ENCODE measurements at places on chromosomes 16 and 17.

DNA sequence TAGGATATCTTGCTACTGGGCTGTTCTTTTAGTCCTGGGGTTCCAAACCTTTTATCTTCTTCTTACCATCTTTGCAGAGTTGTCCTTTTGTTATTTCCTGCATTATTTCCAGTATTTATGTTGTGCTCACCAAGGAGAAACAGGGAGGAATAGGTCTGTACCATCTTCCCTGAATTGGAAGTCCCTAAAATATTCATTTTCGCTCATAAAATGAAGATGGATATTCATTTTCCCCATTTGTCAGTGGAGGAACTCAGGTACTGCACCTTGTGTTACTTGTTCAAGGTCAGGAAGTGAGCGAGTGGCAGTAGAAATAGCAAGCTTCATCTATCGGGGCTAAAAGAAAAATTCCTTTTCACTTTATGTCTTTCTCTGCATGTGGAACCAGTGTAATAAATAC lies 989.7 kb downstream of the CDH11 start:
- no peak for DNase-seq

DNA sequence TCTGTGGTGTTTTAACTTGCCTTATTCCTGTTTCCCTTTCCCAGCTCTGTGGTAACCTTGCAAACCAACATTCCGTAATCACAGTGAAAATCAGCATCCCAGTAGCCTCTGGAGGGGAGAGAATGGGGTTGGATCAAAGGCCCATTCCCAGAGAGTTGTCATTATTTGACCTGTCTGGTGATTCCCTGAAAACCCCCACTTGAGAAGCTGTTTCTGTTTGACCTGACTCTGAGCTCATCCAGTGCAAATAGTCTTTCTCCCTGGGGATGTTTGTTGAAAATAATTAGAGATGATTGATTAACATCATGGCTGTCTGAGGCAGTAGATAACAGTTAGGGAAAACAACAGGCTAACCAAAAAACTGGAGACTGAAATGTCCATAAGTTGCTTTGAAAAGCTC lies 3.0 kb downstream of the CACNG1 start:
- no peak for DNase-seq

DNA sequence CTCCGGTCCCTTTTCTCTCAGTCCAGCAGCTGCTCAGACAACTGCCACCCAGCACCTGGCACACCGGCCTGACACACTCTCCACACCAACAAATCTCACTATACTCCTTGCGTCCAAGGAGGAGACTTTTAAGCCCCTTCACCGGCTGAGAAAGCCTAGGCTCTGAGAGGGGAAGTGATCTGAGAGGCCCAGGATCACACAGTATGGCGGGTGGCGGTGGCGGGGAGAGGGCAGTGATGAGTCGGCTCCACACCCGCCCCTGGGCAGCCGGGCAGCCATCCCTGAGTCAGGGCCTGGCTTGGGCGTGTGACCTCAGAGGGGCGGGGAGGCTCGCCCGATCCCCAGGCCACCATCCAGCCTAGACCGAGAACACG lies 569 bp downstream of the FLII start:
- peak; percentile 85 for DNase-seq

- DNase-seq: no peak
These were observed 15.5 kb downstream of the RPRML start for GRCh38 chr17:46963571-46963970.

DNA sequence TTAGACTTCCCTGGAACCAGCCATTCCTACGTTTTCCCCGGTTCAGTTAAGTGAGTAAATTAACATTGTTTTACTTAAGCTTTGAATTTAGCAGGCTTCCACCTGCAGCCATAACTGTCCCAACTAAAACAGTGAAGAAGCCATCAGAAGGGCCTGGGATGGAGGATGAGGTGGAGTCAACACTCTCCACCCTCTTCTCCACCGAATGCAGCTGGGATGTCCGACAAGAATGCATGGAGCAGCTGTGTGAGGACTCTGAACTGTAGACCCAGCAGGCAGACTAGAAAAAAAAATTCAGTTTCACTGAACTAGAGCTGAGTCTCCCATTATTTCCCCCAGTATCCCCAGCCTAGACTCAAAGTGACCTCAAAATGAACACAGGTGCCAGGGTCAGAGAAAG lies 114.8 kb downstream of the C16orf95 start:
- DNase-seq: no peak

DNA sequence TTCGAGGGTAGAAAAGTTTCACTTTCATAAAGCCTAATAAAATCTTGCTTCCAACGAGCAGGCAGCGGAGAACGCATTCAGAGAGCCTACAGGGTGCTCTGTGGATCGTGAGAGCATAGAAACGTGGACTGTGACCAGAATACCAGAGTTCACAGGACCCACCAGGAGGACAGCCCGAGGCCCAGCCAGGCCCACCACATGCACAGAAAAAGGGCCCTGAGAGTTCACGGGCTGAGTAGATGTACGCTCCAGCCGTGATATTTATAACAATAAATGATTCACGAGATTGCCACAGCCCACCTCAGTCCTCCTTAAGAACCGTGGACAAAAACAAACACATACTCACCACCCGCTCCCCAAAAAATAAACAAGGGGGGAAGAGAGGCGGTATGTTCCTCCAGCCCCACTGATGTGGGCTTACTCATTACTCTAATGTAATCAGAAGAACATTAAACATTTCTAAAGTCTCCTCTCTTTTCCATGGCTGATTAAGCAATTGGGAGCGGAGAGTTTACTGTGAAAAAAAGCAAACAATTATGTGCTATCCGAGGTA lies 207.2 kb downstream of the C16orf78 start:
- DNase-seq: no peak

GRCh38 chr17:45336390-45337182 lies 19.8 kb upstream of the MAP3K14 start:
- DNase-seq: peak; percentile 13

GRCh38 chr16:83772806-83773205 lies 35.0 kb upstream of the HSBP1 start:
- no peak for DNase-seq

DNA sequence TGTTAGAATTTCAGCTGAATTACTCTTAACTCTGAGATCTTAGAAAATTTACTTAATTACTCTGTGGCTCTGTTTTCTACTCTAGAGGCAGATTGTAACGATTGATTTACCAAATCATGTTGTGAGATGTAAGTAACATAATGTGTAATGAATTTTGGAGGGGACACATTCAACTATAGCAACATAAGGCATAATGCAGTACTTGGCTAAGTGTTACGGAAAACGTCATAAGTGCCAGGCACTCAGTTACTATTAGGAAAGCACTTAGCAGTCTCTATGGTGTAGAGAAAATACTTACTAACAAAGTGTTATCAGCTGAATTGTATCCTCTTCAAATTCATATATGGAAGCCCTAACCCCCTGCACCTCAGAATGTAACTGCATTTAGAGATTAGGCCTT lies 40.6 kb upstream of the CDH8 start:
- no peak for DNase-seq

DNA sequence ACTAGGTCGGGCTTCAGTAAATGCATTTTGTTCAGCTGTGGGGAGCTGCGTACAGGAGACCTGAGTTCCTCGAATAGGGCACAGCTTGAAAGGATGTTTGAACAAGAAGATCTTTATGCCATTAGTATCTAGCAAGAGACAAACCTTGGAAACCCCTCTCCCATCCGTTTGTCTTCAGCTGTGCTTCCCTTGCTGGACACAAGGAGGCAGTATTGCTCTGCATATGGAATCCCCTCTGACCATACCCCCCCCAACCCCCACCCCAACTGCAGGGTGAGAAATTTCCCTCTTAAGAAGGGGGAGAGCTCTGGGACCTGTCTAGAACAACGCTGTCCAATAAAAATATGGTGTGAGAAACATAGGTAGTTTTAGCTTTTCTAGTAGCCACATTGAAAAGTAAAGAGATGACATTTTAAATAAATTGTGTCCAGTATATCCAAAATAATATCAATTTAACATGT lies 1.6 kb downstream of the MRM1 start:
- DNase-seq: peak; percentile 86

DNA sequence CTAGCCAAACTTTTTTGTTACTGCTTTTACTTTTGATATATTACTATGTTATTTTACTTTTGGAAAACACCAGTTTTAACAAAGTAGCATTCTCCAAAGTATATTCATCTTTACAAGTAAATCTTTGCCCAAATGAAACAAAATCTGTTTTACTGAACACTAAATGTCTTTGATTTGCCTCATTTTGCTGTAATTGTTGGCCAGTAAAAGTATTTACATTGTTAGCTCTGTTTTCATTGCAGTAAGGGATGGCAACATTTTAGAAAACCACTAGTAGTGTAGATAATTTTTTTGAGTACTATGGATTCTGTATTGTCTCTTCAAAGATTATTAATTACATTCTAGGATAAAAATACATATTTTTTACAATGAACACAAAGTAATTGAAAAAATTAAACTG lies 10.6 kb downstream of the SNTB2 start:
- no peak for DNase-seq

GRCh38 chr17:12402963-12403622 lies 262.6 kb upstream of the MYOCD start:
- DNase-seq: no peak

- no peak for DNase-seq
These were observed 19.8 kb downstream of the CARHSP1 start for GRCh38 chr16:8848939-8849391.

- no peak for DNase-seq
These were observed 231.1 kb downstream of the CDH13 start for GRCh38 chr16:82857693-82858365.

DNA sequence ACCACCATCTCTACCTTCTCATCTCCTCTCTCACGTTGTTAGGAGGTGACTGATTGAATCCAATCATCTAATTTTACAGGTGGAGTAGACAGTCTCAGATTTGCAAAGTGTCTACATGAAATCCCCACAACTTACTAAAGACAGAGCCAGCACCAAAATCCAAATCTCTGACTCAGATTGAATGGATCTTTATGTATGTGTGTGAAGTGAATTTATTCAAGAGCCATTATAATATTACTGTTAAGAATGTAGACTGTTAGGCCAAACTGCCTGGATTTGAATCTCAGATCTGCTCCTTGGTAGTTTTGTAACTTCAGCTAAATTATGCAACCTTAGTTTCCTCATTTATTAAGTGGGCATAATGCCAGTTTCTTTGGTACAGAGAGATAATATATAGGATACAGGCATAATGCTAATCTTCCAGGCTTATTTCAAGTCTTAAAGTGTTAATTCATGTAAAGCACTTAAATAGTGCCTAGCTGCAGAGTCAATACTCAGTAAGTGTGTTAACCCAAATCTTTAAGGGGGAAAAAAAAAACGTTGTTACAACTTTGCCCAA lies 12.7 kb downstream of the CNEP1R1 start:
- no peak for DNase-seq

GRCh38 chr17:82003411-82004381 lies 19.0 kb downstream of the CENPX start:
- DNase-seq: peak; percentile 81

DNA sequence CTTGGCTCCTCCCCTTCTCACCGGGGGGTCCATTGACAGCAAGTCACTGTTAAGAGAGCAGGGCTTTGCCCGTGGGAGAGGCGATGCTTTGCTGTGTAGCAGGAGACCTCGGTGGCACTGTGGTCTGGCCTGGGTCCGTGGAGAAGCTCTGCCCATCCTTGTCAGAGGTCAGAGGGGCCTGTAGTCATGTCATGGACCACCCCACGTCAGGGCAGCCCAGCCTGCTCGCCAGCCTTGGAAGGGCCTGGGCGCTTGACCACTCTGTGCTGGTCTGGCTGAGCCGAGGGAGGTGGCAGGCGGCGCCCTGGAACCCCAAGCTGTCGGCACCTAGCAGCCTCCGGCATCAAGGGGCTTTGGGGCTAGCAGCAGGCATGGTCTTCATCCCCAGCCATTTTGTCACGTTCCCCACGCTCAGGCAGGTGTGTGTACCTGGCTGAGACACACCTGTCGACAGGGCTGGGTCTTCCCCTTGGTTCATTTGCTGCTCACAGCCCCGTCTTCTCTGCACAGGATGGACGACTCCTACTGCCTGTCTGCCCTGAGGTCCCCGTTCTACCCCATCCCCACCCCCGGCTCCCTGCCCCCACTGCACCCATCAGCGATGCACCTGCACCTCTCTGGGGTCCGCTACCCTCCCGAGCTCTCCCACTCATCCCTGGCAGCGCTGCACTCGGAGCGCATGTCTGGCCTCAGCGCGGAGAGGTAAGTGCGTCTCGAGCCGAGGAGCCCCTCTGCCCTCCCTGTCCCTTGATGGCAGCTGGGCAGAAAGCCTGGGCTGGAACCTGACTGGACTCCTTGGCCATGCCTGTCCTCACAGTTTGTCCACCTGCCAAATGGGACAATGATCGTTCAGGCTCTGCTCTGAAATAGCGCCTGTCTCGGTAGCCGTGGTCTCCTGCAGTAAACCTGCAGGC lies 33.3 kb downstream of the GINS2 start:
- DNase-seq: no peak

DNA sequence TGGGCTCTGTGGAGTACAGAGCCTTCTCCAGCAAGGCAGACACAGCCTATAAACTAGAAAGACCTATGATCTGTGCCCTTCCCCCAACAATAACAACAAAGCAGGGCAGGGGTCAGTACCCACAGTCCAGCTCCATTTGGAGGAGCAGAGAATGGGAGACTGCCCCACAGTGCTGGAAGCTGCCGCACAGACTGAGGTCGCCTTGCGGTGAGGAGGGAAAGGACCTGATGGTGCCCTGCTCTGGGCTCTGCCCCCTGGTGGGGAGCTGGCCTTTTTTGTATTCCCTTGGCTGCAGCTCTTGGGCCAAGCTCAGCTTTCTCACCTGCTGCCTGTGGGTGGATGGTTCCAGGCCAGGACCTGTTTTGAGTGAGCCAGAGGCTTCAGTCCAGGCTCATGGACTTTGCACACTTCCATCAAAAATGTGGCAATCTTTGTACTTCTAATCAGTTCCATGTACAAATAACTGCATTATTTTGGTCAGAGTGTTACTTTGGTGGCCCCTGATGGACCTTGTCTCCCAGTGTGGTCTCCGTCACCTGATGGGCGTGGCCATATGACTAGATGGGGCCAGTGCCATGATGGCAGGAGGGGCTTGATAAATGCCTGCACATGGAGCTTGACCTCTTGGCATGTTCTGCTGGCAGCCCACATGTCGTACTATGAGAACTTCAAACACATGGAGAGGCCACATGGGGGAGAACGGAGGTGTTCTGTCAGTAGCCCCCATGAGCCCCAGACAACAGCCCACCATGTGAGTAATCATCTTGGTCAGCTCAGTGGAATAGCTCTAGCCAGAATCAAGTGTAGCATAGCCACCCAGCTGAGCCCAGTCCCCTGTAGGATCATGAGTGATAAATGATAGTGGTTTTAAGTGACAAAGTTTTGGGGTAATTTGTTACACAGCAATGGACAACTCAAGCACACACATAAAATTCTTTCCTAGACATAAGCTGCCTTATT lies 24.2 kb downstream of the B9D1 start:
- DNase-seq: peak; percentile 86

GRCh38 chr16:12543700-12544476 lies 259.8 kb downstream of the CPPED1 start:
- DNase-seq: no peak

DNA sequence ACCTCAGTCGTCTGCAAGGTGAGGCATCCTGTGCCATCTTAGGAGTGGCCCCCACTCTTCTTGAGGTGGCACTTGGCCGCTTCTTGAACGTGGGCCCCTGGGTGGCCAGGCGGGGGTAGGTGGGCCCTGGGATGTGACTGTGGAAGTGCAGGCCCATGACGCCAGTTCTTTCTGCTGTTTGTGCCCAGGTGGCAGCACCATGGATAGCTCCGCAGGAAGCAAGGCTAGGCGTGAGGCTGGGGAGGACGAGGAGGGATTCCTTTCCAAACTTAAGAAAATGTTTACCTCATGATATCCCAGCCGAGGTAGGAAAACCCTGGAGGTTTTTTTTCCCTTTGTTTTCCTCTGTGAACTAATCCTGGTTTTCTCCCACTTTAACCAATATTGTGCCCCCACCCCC lies 19.8 kb downstream of the NMRAL1 start:
- no peak for DNase-seq
